Activated CD4-positive, alpha-beta memory T cell treated with anti-CD3 and anti-CD28 coated beads for 36 hours (primary cell): ENCODE measurements at places on chromosomes 2 and 18.

DNA sequence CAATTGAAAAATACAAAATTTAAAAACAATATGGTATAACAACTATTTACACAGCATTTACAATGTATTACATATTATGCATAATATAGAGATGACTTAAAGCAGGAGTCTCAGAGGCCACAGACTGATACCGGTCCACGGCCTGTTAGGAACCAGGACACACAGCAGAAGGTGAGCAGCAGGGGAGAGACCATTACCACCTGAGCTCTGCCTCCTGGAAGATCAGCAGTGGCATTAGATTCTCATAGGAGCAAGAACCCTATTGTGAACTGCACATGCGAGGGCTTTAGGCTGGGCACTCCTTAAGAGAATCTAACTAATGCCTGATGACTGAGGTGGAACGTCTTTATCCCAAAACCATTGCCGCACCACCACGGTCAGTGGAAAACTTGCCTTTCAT lies 58.0 kb downstream of the SMAD2 start:
- DNase-seq: no peak

DNA sequence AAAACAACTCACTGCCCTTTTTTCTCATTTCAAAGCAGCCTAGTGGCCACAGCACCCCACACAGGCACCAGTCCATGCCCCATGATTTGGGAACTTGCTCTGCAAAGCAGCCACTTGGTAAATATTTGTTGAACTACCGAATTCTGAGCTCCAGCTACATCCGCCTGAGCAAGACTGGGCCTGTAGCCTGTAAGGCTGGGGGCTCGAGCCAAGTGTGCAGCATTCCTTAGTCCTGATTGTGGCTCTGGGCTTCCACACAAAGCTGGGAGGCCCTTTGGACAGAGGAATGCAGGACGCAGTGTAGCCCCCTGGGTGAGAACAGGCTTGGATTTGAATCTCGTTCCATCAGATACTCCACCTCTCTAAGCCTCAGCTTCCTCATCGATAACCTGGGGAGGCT lies 88.4 kb downstream of the ACTR2 start:
- no peak for DNase-seq

- DNase-seq: no peak
Measured at GRCh38 chr2:200254773-200255172, 51.7 kb upstream of the SPATS2L start.

DNA sequence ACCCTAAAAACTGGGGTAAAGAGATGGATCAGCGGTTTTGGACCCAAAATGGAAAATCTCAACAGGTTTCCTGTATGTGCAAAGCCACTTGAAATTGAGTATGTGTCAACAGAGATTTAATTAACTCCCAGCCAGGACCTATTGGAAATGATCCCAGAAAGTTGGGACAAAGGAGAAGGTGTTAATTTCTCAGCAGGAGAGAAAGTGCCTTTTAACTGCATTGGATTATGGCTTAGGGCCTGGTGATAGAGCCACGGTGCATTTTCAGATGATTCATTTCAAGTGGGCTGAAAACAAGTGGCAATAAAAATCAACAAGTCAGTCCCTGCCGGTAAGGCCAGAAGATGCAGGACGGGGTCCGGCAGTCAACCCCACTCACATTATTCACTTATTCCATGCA lies 80.2 kb upstream of the BCL11A start:
- DNase-seq: no peak

DNA sequence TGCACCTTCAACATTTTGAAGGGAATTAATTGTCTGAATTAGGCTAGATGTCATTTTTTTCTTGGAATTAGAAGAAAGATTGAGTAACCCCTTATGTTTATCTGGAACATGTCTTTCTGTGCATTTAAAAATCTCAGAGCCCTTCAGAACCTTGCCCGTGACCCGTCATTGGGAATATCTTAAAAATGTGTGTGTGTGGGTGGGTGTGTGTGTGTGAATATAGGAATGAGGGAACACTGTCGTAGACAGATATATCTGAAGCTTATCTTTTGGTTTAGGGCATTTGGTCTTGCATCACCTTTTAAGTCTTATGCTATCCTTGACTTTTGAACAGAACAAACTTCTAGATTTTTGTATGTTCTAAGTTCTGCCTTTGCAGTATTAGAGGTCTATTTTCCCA lies 13.5 kb upstream of the IL1RL1 start:
- no peak for DNase-seq

DNA sequence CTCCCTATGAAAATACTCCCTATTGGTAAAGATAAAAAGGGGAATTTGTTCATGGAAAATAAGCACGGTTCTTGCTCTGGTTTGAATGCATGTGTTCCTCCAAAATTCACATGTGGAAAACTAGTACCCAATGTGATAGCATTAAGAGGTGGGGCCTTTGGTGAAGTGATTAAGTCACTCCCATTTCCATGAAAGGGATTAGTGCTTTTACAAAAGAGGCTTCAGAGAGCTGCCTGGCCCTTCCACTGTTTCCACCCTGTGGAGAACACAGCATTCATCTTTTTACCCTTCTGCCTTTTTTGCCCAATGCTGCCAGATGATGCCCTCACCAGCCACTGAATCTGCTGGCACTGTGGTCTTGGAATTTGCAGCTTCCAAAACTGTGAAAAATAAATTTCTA lies 666.8 kb downstream of the ARHGAP15 start:
- DNase-seq: no peak

- no peak for DNase-seq
Measured at GRCh38 chr2:65465857-65466256, 33.5 kb upstream of the SPRED2 start.

- no peak for DNase-seq
Measured at GRCh38 chr18:52046842-52047241, 293.2 kb upstream of the DCC start.

DNA sequence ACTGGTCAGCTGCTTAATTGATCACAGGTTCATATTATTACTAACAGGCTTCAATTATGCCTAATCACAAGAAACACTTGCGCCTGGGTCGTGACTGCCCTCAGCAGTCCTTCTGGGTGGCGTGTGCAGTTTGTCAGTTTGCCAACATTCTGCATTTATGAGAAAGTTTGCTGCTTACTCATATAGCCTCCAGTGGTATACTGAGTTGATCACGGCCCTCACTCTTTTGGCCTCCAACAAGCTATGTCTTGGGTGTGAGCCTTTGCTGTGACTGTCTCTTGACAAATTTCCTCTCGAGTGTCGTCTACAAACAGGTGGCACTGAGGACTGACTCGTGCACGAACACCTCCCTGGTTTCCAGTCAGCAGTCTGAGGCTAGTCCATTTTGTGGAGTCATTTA lies 27.3 kb downstream of the DCDC2C start:
- DNase-seq: no peak

DNA sequence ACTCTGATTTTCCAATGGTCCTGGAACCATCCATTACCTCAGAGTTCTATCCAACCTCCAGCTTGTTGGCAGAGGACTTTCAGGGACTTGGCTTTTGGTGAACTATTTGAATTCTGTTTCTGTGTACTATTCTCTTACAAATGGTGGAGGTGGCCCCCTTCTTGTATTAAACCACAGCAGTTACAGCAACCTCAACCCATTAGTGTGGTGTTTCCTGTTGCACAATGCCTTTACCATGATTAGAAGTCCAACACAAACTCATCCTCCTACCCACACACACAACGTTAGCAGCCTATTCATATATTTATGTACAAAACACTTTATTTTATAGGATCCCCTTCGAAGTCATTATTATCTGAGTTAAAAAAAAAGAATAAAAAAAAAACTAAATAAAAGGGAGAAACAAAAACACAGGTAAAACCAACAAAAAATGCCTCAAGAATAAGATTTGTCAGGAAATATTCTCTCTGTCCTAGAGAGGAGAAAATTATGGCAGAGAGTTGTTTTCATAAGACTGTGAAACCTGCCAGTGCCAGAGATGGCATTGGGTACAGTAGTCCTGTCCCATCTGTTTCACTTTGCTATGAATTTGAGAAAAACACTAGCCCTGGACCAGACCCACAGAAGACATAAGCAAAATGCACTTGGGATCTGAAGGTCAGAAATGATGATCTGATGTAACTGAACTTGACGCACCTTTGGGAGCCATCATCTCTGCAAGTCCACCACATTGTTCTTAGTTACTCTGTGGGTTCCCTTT lies 1896.0 kb upstream of the PIK3C3 start:
- DNase-seq: no peak

- no peak for DNase-seq
Measured at GRCh38 chr18:22628795-22629510, 211.2 kb upstream of the CTAGE1 start.

DNA sequence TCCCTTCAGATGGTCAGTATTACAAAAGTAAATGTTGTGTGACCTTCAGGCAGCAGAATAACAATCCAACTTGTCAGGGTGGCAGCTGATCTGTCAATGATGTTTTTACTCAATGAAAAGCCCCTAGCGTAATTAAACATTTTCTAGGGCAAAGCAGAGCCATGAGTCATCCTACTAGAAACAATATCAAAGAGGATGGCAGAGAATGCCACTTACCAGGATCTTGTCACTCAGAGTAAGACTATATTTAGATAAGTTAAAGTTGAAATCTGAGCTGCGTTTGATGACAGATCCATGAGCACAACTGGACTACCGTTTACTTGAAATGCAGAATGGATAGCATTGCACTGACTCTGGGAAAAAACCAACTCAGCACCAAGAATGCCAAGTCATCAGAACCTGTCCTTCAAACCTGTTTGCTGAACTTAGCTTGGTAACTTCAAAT lies 612.6 kb upstream of the ACVR2A start:
- no peak for DNase-seq

DNA sequence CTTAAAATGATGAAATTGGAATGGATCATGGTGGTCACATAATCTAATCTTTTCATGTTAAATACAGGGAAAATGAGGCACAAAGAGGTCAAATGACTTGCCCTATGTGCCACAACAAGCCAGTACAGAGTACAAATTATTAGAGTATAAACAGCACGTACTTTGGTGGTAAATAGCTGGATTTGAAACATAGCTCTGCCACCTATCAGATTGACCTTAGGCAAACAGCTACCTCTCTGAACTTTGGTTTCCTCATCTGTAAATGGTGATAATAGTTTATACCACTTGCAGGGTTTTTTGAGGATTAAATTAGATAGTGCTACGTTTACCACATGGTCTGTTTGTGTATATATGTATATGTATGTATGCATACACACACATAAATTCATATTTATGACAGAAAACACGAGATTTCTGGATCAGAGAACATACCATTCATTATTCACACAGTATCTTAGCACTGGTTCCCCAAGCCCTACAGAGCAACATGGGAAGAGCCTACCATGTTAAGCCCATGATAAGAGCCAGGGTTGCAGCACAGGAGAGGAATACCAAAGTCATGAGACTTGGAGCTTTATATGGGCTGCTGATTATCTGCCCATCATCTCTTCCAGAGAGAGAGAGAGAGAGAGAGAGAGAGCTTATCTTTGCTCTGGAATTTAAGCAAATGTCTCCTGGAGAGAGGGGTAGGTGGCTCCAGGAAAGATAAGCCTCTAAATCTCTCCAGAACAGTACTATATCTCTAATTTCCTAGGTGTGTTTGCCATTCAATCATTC lies 73.5 kb downstream of the MDH1 start:
- no peak for DNase-seq

- DNase-seq: no peak
Measured at GRCh38 chr2:30455114-30455738, 8.2 kb downstream of the LCLAT1 start.

GRCh38 chr2:174263997-174264396 lies 15.7 kb upstream of the OLA1 start:
- DNase-seq: no peak

DNA sequence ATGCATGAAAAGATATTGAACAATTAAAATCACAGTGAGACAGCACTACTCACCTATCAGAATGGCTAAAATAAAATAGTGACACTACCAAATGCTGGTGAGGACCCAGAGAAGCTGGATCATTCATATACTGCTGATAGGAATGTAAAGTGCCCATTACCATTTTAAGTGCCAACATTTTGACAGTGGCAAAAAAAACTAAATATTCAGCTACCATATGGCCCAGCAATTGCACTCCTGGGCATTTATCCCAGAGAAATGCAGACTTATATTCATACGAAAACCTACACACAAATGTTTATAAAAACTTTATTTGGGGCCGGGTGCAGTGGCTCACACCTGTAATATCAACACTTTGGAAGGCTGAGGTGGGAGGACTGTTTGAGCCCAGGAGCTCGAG lies 47.6 kb downstream of the FBXO36 start:
- no peak for DNase-seq

DNA sequence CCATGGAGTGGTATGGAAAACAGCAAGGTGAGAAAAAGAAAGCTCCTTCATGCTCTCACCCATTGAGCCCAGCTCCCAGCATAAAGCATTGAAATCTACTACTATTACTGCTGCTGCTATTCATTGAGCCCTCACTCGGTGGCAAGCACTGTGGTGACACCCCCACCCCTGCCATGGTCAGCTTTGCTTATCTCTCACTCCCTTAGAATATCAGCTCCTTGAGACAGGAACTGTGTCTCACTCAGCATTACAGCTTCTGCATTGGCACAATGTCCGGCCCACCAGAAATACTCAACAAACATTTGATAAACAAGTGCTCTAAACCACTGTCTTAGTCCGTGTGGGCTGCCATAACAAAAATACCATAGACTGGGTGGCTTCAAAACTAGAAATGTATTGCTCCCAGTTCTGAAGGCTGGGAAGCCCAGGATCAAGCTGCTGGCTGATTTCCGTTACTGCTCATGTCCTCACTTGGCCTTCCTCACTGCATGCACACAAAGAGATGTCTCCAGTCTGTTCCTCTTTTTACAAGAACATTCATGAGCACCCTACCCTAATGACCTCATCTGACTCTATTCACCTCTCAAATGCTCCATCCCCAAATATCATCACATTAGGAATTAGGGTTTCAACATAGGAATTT lies 116.3 kb downstream of the ZBTB7C start:
- DNase-seq: no peak

DNA sequence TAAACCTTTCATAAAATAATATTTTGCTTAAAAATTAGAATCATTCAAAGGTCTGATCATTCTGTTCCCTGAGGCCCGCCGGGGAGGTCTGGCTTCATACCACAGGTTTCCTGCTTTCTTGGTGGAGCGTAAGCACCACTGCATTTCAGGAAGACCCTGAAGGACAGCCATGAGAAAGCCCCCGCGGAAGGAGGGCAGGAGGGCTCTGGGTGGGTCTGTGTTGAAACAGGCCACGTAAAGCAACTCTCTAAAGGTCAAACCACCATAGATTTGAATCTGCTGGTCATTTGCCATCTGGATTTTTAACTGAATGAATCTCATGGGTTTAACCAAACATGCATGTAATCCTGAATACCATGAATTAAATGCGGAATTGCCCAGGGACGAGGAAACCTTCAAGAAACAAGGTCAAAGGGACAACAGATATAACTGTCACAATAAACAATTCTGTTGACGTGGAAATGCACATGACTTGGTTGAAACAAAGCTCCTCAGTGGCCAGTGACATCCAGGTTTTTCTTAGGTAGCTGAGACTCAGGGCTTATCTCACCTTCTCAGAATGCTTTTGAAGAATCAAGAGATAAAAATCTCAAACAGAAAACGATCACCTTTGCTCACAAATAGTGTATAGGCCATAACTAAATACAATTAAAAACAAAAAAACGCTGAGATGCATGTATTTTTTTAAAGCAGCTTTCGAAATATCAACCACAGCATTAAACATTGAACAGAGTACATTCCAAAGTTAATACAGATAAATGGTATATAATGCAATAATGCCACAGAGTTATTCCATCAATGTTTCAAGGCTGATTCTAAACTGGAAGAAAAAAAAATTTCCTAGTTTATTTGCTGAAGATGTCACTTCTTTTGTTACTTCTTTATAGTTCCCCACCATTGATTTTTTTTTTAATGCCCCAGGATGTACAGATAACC lies 193.2 kb downstream of the BCL2 start:
- DNase-seq: no peak

GRCh38 chr2:218397820-218398436 lies 1.7 kb upstream of the CTDSP1 start:
- DNase-seq: peak; percentile 69
